Activated CD4-positive, alpha-beta T cell treated with anti-CD3 and anti-CD28 coated beads for 24 hours (primary cell): ENCODE measurements at places on chromosomes 2 and 18.

DNA sequence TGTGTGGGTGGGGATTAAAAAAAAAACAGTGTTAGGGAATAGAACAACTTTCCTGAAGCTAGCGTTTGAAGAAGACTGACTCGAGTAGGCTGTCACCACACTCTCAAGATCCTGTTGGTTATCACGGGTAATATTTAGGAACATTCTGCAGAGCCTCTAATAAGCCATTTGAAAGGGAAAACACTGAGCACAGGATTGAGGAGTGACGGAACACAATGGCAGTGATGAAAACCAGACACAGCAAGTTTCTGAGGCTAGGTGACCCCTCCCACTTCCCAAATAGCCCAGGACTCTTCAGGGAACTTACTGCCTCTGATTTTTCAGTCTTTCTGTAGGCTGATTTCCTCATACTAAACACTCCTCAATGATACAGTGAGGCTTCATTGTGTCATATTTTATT, 88.2 kb upstream of the TMEM200C start:
- no peak for DNase-seq

DNA sequence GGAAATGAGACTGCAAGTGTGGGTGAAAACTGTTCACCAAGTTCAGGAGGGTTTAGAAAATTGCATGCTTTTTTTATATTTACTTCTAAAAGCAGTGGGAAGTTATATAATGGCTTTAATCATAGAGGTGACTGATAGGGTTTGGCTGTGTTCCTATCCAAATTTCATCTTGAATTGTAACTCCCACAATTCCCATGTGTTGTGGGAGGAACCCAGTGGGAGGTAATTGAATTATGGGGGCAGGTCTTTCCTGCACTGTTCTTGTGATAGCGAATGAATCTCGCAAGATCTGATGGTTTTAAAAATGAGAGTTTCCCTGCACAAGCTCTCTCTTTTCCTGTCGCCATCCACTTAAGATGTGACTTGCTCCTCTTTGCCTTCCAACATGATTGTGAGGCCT, 35.7 kb upstream of the NTSR2 start:
- no peak for DNase-seq

GRCh38 chr18:77495982-77496690, 246.5 kb downstream of the GALR1 start:
- no peak for DNase-seq

GRCh38 chr2:191048073-191048472, 34.1 kb upstream of the STAT1 start:
- DNase-seq, result no peak

DNA sequence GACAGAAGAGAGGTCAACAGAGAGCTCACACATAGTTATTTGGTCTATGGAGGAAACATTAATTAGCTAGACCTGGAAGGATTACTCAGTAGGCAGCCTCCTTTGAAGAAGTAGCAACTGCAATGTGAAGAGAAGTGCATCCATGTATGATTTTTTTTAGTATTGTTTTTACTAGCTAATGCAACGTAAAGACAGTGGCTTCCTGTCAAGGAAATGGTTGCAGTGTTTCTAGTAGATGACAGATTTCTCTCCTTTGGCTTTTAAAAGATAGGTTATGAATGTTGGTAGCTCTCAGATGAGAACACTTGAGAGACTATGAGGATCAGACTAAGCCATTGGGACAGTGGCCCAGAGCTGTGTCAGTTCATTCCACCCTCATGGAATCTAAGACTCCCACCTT, 175.8 kb downstream of the AGPS start:
- no peak for DNase-seq

DNA sequence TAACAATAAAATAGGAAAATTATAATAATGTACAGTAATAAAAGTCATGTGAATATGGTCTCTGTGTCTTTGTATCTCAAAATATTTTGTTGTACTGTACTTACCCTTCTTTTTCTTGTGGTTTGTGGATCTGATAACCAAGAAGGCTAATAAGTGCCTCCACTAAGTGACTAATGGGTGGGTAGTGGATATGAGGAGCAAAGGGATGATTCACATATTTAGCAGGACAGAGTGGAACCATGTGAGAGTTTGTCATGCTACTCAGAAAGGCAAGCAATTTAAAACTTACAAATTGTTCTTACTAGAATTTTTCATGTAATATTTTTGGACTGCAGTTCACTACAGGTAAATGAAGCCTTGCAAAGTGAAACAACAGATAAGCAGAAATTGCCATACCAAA, 1241.2 kb upstream of the CDH2 start:
- DNase-seq, result no peak

DNA sequence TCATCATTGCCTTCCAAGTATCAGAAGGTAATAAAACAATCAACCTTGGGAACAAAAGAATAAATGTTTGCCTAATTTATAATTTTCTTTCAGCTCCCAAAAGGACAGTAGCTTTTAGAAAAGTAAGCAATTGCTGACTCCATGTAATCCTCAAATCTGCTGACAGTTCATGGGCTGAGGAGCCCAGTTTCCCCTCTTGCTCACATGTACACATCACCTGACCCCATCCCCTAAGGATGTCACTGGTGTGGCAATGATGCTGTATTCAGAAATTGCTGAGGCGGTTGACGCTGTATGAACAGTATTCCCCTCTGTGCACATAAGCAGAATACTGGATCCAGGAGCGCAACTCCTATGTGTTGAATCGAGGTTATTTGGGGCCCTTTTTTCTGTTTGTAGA, 56.1 kb upstream of the LYPD1 start:
- no peak for DNase-seq

GRCh38 chr2:159863526-159864160, 65.6 kb upstream of the CD302 start:
- no peak for DNase-seq

- no peak for DNase-seq
Observed at GRCh38 chr2:157761520-157761919, 114.6 kb downstream of the ACVR1 start.

DNA sequence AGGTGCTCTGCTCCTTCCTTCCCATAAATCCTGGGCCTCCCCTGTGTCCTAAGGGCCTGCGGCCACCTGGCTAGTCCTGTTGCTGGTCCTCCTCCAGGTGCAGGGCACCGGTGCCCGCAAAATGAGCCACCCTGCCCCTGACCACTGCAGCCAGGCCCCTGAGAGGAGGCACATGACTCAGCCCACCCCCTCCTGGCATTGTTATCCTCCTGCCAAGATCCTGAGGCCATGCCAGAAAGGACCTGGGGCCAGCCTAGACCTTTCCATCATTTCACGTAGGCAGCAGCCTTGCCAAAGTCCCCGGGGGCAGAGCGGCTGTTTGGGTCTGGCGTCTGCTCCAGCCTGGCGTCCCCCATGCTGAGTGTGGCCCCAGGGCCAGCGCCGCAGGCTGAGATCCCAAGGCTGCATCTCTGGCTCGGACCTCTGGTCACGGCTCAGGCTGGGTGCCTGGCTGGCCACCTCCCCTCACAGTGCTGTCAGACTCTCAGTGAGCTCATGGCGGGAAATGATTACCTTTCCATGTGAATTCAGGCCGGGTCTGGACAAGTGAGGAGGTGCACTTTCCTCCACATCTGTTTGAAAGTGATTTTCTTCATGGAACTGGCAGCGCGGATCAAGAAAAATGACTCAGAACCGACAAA, 81.0 kb downstream of the NDUFA10 start:
- DNase-seq, result no peak

- DNase-seq, result no peak
Observed at GRCh38 chr2:37281916-37282315, 42.7 kb downstream of the PRKD3 start.

DNA sequence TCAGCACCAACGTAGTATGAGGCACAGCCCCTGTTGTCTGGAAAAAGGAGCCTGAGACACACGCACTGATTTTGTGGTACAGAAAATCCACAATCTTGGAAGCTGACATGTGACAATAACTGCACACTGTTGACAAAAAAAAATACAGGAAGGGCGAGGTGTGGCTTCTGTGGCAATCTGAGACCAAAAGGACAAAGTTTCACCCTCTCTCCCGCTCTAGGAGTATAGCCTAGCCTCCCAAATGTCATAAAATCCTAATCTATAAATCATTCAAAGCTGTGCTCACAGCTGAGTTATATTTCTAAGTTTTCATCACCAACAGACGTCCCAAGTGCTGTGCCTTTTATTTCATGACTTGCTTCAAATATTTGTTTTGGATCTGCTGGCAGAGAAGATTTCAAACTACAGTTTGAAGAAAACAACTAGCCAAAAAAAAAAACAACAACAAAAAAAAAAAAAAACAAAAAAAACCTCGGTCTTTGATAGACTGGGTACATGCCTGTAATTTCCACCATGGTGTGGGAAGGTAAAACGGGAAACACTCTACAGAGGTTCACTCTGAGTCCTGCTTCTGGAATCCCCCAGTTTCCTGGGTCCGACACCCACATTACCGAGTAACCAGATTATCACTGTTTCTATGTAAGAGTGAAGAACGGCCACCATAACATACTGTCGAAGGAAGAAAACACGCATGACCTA, 61.0 kb downstream of the C2orf76 start:
- DNase-seq, result no peak

- no peak for DNase-seq
Observed at GRCh38 chr2:234974501-234975385, 22.9 kb downstream of the SH3BP4 start.

DNA sequence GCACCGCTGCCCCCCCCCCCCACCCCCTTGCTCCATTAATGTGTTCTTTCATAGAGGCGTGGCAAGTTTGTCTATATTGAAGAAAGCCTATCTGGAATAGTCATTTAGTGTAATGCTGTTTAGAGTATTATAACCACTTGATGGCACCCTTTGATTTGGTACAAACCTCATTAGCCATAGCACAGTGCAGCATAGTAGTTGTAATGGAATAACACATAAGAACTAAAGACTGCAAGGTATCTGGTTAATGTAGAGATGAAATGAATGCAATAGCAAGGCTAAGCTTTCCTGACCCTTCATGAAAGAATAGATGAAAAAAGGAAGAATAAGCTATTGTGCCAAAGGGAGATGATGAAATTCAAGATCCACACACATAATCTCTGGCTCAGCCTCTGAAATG, 81.9 kb downstream of the EHBP1 start:
- no peak for DNase-seq

DNA sequence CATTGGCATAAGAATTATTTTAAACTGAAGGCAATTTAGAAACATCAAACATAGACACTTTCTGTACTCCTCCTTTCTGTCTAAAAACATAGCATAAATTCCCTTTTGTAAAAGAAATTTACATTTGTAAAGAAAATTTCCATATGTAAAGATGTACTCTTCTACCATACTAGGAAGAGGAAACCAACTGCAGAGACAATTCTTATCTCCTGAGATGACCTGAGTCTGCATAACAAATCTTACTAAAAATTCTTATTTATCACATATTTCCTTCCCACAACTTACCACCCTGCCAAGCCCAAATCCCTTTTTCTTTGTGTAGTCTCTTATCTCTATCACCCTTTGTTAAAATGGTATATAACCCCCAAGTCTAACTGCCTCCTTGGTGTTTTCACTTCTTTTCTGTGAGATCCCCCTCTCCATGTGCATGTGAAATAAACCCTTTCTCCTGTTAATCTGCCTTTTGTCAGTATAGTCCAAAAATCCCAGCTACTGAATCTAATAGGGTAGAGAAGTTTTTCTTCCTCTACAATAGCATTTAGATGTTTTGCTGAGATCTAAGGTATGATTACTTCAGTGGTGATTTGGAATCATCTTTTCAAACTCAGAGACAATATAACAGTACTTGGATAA, 81.0 kb downstream of the CHN1 start:
- no peak for DNase-seq

DNA sequence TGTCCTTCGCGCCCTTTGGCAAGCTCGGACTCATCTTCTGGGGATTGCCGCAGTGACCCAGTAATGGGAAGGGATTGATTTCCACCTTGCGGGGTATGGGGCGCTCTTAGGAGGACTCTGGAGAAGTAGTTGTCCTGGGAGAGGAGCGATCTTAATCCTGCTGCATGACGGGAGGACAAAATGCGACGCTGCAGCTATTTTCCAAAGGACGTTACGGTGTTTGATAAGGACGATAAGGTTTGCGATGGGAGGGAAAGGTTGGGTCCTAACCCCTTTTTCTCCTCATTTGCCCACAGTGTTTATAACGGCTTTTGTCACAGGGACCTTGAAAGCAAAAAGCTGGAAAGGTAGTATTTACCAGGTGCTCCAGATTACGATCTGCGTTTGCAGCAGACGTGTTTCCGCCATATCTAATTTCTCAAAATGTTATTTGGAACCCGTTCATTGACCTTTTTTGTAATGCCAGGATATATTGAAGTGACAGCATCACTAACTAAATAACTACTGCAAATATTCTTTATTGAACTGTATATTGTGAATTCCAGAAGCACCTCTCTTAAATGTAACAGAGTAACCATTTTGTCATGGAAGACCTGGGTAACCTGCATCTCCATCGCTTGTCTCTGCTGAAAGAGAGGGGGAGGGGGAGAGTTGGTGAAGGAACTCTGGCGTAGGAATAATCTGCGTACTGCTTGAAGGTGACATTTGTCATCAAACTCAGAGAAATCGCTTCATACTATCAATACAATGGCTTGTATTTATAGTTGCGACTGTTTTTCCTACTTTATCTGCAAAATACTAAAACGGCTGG, 590 bp downstream of the MDH1 start:
- DNase-seq, result no peak

GRCh38 chr2:240572141-240573031, 4.1 kb downstream of the RNPEPL1 start:
- DNase-seq, result no peak

GRCh38 chr2:101790857-101791256, 93.3 kb downstream of the MAP4K4 start:
- DNase-seq, result no peak

DNA sequence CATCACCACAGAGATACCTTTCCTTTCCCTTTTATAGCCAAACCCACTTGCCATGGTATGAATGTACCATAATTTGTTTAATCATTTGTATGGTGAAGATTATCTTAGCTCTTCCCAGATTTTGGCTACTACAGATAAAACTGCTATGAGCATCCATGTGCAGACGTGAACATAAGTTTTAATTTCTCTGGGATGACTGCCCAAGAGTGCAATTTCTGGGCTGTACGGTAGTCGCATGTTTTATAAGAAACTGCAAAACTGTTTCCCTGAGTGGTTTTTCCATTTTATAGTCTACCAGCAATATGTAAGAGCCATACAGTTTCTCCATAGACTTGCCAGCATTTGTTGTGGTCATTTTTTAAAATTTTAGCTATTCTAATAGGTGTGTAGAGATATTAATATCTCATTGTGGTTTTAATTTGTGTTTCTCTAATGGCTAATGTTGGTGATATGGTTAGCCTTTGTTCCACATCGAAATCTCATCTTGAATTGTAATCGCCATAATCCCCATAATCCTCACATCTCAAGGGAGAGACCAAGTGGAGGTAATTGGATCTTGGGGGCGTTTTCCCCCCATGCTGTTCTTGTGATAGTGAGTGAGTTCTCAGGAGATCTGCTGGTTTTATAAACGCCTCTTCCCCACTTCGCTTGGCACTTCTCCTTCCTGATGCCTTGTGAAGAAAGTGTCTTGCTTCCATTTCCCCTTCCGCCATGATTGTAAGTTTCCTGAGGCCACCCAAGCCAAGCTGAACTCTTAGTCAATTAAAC, 628.5 kb upstream of the KLHL29 start:
- DNase-seq, result no peak

GRCh38 chr2:60553495-60554073, at the start of gene BCL11A:
TSS of gene BCL11A (minus strand) at chr2:60553654. CDS start at chr2:60553270, 384 bp downstream.
- DNase-seq, result no peak

GRCh38 chr2:33214436-33214835, 262.0 kb upstream of the RASGRP3 start:
- DNase-seq, result no peak

GRCh38 chr2:76572981-76573380, 862.3 kb upstream of the GCFC2 start:
- no peak for DNase-seq

- DNase-seq, result no peak
Observed at GRCh38 chr2:80019571-80020460, 284.7 kb downstream of the LRRTM1 start.
